ENCODE measurements at places on chromosomes 12 and 14. TPM values are rescaled to one million over a fixed set of nuclear protein-coding genes. Genes with fewer than 3 reads are reported as not detected.
A peak's percentile ranks its signal among the peaks of the same experiment; 100 is the strongest.

DNA sequence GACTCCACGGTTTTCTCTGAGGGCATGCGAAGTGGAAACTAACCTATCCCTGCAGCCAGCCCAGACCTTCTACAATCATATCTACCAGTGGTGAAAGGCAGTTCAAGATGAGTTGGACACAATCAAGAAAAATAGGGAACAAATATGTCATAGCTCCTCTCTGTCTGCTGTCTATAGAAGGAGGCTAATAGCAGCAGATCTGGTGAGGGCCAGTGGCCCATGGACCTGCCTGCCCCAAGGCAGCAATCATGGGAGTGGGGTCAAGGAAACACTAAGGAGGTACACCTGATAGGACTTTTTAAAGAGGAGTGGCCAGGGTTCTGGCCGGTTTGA, 149.5 kb downstream of the PRKCH start:
- DNase-seq: no peak

- no peak for DNase-seq
Measured at GRCh38 chr14:104647467-104648043, 41.9 kb upstream of the INF2 start.

- no peak for DNase-seq
Measured at GRCh38 chr12:89824822-89825221, 116.2 kb upstream of the ATP2B1 start.

DNA sequence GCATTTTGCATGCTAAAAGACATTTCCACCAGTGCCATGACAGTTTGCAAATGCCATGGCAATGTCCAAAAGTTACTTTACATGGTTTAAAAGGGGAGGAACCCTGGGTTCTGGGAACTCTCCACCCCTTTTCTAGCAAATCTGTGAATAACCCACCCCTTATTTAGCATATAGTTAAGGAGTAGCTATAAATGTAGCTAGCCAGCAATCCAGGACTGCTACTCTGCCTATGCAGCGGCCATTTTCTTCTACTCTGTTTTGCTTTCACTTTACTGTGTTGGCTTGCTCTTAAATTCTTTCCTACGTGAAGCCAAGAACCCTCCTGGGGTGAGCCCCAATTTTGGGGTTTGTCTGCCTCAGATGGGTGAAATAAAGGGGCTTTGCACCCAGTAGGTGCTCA, 141.0 kb downstream of the PTPN11 start:
- peak; percentile 7 for DNase-seq

DNA sequence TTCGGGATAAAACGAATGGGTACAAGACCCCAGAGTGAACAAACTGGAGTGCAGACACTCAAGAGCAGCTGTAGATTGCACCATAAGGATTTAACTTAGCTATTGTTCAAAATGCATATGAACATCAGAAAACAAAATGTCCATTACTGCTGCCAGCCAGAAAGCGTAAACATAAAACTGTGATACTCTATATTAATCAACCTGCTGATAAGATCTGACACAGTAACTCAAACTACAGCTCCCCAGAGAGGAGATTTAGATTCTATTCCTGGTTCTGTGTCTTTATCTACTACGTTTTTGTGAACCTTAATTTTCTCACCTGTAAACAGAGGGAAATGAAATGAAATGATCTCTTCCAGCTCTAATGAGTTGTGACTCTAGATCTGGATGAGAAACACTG, 22.3 kb downstream of the LRIG3 start:
- no peak for DNase-seq

CELA1 gene
- not detected for total RNA-seq

ARMH4 gene
- 4.4 TPM for total RNA-seq

GRCh38 chr12:100187857-100188519, 12.6 kb upstream of the ACTR6 start:
- DNase-seq: no peak

DNA sequence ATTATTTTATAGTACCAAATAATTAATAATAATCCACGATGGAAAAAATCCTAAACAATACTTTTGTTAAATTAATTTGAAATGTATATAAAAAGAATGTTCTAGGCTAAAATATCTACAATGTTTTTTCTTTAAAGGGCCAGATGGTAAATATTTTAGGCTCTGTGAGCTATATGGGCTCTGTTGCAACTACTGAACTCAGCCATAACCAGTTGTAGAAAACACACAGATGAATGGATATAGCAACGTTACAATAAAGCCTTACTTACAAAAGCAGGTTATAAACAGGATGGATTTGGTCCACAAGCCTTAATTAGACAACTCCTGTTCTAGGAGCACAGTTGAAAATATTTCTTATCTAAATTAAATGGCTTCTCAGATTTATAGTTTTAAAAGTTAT, 245.2 kb downstream of the KCNC2 start:
- no peak for DNase-seq
